ENCODE measurements at places on chromosomes 11 and 22.

- no peak for DNase-seq
Observed at GRCh38 chr11:116656011-116656410, 116.8 kb downstream of the BUD13 start.

DNA sequence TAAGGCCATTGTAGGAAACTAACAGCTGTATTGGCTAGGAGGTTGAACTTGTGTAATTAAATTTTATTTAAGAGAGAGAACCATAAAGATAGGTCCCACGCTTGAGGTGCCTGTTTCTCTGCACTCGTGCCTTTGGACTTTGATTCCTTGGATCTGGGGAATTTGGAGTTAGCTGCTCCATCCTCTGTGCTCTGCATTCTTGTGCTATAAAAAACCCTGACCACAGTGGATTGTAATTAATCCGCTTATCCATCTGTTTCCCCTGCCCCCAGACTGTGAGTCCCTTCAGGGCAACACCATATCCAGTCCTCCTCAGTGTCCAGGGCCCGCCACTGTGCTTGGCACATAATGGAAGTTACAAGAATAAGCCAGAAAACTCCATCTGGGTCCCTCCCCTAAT, 169.8 kb downstream of the SPON1 start:
- no peak for DNase-seq

GRCh38 chr11:128182844-128183243, 404.5 kb downstream of the ETS1 start:
- DNase-seq, result no peak

DNA sequence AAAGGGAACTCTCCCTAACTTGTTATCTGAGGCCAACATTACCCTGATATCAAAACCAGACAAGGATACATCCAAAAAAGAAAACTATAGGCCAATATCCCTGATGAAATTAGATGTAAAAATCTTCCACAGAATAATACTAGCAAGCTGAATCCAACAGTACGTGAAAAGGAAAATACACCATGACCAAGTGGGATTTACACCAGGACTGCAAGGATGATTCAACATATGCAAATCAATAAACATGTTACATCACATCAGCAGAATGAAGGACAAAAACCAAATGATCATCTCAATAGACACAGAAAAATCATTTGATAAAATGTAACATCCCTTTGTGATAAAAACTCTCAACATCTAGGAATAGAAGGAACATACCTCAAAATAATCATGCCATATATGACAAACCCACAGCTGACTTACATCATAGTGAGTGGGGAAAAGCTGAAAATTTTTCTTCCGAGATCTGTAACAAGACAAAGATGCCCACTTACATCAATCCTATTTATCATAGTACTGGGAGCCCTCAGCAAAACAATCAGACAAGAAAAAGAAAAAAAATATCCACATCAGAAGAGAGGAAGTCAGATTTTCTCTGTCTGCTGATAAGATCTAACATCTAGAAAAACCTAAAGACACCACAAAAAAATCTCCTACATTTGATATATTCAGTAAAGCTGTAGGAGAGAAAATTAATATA, 703.3 kb upstream of the ANO5 start:
- no peak for DNase-seq

- DNase-seq, result no peak
Observed at GRCh38 chr11:8314916-8315315, 51.2 kb upstream of the LMO1 start.
